Choroid plexus epithelial cell (primary cell): ENCODE measurements at places on chromosomes 5 and 9.

- DNase-seq, result no peak
These were observed 64.5 kb upstream of the PIP5K1B start for GRCh38 chr9:68640421-68641089.

DNA sequence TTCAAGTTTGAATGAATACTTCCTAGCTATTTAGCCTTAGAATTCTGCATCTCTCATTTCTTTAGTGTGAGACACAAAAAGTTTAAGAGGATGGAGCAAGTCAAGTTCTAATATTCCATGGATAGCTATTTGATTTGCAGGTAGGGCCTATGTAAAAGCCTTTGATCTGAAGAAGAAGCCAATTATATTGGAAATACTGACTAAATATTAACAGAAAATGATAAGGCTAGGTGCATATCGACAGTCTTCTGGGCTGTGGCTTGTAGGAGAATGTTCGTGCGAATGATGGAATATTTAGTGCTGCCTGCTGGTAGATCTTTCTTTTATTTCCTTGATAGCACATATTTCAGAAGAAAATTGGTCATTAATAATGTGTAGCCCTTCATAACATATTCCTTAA lies at the start of gene LECT2:
Gene LECT2, minus strand, starts transcription at position 85 of the 400 bp plus-strand sequence. CDS start 150 bp downstream, outside the sequence.
- DNase-seq, result no peak

DNA sequence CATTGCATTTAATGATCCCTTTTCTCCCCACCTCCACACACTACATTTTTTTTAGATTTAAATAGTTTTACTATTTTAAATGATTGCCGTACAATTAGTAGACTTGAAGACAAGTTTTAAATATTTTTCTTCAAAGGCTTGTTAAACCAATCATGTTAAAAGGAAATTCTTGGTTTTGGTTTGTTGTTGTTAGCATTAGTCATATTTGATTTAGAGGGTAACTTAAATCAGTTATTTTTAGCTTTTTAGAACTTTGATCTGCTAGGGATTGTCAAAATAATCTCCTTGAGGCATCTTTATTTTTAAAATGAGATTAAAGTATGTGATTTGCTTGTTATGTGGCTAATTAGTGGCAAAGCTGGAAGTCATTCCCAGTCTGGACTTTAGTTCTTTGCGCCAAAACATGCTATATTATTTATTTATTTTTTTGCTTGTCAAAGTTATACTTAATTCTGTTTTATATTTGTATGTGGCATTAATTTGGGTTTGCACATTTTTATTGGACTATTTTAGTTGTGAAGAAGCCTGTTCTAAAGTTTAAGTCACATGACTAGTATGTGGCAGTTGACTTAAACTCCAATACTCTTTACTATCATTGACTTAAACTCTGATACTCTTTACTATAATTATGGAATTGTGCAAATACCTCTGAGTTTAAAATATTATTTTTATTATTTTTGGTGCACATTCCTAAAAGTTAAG lies 14.7 kb downstream of the ITGA1 start:
- DNase-seq, result no peak

GRCh38 chr5:169050146-169050571 lies 250.8 kb downstream of the SLIT3 start:
- DNase-seq, result no peak

DNA sequence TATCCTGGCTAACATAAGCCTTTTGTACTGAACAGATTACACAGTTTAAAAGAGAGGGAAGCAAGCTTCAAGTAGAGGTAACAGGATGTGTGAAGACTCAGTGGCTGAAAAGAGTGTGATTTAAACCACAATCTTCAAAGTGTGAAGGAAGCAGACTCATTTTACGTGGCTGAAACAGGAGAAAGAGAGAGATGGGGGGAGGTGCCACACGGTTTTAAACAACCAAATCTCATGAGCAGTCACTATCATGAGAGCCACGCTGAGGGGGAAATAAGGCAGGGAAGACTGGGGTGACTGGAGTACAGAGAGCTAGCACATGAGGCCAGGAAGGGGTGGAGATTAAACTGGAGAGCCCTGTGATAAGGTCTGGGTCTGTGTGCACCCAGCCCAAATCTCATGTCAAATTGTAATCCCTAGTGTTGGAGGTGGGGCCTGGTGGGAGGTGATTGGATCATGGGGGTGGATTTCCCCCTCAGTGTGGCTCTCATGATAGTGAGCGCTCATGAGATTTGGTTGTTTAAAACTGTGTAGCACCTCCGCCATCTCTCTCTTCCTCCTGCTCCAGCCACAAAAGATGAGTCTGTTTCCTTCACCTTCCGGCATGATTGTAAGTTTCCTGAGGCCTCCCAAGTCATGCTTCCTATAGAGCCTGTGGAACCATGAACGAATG lies 318.6 kb upstream of the CD180 start:
- DNase-seq, result no peak

DNA sequence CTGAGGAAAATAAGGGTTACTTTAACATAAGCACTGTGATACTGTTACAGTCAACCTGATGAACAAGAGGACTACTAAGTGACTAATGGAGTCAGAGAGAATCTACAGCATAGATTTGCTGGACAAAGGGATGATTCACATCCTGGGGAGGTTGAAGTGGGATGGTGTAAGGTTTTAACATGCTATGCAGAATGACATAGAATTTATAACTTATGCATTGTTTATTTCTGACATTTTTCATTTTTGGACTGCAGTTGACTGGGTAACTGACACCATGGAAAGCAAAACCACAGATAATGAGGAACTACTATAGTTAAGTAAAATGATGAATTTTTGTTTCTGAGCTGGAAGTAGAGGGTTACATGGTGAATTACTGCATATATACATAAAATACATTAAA lies 389.2 kb downstream of the MAT2B start:
- DNase-seq, result peak; percentile 78

DNA sequence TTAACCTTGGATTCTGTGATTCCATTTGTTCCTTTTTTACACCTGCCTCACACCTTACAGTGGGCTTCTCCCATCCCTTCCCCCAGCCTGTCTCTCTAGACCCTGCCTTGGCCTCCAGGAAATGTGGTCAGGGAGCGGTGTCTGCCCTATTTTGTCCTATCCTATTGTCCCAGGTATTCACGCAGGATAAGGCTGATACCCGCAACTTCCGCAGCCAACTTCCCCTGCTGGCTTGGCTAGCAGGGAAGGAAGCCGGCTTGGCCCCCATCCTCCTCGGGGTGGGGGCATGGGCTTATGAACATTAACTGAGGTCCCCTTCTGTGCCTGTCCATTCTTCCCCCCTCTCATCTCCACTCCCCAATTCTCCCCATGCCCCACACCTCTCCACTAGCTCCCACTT lies 3.5 kb downstream of the CSF1R start:
- DNase-seq, result no peak

DNA sequence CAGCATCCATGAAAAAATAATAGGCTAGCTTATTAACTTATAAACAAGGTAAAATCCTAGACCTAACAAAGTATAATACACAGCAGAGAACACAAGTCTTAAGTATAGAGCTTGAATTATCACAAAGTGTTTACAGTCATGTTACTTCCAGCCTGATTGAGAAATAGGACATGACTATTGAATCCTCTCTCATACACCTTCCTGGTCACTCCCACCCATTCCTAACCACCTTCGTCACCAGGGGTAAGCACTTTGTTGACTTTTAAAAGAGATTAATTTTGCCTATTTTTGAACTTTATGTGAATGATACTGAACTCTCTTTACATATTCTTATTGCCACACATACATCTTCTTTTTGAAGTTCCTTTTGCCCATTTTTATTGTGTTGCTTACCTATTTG lies 325.8 kb downstream of the PJA2 start:
- no peak for DNase-seq

GRCh38 chr5:97544240-97544639 lies 361.2 kb upstream of the RIOK2 start:
- peak; percentile 7 for DNase-seq

DNA sequence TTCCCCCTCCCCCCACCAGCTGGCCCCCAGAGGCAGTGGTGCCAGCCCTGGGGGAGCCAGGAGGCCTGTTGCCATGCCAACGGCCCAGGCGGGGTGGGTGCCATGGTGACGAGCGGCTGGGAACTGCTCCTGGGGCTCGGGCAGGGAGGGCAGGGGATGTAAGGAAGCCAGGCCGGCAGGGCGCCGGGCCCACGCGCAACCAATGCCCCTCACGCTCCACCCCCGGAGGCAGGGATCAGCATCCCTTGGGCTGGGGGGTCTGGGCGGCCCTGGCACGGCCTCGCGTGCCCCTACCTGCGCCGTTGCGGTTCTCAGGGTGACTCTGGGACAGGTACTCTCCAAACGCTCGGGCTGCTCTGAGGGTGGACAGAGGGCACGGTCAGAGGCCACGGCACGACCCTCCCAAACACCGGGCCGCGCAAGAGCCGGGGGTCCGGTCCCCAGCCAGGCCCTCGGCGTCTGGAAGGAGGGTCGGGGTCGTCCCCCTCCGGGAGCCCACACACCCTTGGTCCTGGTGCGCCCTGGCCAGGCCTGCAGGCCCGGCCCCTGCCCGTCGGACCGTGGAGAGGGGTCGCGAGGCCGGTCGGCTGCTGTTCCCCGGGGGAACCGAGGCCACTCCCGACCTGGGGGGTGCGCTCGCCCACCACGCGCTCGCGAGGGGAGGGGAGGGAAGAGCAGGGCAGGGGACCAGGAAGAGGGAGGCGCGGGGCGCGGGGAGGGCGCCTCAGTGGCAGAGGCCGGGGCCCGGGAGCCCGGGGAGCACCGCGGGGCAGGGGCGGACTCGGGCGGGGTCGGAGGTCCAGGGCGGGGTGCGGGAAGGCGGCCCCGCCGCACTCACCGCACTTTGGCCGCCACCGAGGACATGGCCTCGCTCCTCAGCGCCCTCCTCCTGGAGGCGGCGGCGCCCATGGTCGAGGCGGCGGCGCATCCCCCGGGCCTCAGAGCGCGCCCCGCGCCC lies 661 bp downstream of the NSMF start:
- DNase-seq, result no peak

DNA sequence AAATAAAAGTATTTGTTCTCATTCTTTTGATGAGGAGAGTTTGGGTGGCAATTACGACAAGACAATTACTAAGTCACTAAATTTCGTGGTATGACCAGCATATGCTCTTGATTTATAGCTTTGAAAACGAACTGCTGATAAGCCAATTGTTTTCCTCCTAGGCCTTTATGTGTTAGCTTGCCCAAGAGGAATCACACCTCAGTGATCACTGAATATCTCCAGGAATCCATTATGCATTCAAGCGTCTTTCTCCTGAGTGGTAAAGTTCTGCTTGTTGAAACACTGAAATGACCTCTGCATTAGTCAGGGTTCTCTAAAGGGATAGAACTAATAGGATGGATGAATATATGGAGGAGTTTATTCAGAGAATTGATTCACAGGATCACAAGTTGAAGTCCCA lies 677.7 kb upstream of the MEF2C start:
- DNase-seq, result no peak

GRCh38 chr5:105688227-105688792 lies 1982.4 kb downstream of the EFNA5 start:
- no peak for DNase-seq

DNA sequence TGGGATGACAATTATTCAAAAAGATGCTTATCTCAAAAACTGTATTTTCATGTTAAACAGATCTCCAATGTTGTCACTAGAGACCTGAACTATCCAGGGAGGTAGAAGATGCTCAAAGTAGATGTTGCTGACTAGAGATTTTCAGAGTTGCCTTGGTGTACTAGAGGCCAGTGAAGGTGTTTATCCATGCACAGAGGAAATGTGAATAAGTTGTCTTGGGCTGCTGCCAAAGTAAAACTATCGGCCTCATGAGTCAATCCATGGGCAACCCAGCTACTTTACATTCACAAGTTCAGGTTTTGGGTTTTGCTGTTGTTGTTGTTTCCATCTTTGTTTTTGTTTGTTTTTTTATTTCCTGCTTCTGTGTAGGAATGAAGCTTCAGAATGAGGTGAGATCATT lies 141.1 kb upstream of the RANBP3L start:
- peak; percentile 80 for DNase-seq

- no peak for DNase-seq
These were observed 23.8 kb downstream of the HSDL2 start for GRCh38 chr9:112403614-112404201.

DNA sequence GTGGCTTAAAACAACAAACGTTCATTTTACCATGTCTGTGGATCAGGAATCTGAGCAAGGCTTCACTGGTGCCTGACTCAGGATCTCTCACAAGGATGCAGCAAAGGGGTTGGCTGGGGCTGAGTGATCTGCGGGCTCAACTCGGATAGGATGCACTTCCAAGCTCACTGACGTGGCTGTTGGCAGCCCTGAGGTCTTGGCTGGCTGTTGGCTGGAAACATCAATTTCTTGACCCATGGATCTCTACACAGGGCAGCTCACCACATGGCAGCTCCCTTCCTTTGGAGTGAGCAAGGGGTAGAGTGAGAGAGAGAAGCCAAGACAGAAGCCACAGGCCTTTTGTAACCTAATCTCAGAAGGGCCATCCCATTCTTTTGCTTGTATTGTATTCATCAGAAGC lies 202.1 kb downstream of the NXNL2 start:
- DNase-seq, result no peak

GRCh38 chr5:52685566-52685965 lies 102.2 kb upstream of the ITGA1 start:
- DNase-seq, result no peak

DNA sequence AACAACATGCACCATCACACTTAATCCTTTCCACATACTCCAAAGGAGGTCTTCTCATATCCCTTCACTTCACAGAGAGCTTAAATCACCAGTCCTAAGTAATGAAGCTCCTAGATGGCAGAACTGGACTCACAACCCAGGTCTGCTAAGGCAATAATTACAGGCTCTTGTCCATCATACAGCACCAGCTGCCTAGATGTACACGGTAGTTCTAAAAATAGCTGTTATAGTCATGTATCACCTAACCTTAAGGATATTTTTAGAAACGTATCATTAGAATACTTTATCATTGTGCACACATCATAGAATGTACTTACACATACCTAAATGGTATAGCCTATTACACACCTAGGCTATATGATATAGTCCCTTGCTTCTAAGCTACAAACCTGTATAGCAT lies 644.6 kb upstream of the RGMB start:
- DNase-seq, result no peak

- peak; percentile 21 for DNase-seq
These were observed 43.1 kb upstream of the TTC39B start for GRCh38 chr9:15349892-15350761.

GRCh38 chr9:121299467-121300282 lies 31.7 kb downstream of the GSN start:
- DNase-seq, result peak; percentile 43

DNA sequence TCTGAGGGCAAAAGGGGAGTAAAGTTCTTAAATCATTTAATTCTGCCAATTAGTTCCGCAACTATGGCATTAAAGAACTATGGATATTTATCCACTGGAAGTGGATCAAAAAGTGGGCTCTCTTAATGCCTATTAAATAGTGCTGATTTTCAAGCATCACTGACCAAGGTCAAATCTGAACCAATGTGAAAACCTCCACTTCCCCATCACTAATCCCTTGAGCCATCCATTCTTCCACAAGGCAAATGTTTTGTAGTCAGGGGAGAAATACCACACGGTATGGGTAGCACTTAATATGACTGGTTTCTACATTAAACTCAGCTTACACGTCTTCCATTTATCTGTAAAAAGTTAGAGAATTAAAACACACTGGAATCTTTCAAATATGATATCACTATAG lies 57.6 kb downstream of the MLLT3 start:
- DNase-seq, result no peak
